Activated CD4-positive, alpha-beta T cell treated with anti-CD3 and anti-CD28 coated beads, Interleukin-2, Interleukin-4, amounts not matched to agents 100 ng/mL and 50 ng/mL, durations not matched to agents 16 hours and 8 hours (primary cell): ENCODE measurements at places on chromosomes 13 and 19.

DNA sequence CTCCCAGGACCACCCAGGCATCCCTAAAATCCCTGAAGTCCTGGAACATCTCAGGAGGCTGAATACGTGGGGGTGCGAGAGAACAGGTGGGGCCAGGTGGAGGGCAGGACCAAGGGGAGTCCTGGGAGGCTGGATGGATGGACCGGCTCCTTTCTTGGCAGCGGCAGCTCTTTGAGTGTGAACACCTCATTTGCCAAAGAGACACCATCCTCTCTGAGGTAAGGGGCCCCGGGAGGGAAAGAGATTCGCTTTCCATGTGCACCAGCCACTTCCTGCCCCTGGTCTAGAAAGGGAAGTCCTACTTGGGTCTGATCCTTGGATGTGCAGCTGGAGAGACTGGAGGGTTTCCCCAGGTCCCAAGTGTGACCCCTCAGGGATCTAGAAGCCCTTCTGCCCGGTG is 16.2 kb downstream of the PTH2 start:
- DNase-seq, result no peak

GRCh38 chr13:114034481-114034891 is 60.6 kb upstream of the C13orf46 start:
- DNase-seq, result no peak

DNA sequence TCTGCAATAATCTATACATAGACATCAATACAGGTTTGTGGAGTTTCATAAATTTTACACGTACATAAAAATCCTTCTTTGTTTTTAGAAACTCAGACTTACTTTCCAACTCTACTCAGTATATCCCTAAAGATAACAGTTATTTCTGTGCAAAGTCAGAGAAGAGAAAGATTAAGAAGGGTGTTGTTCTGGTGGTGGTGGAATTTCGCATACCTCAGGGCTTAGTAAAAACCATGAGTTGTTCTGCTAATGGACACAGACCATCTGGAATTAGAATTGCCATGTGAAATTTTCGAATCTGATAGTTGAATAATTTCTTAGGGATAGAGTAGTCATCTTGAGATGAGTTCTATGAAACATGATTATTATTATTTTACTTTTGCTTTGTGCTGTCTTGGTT is 102.7 kb downstream of the ZAR1L start:
- DNase-seq, result no peak

DNA sequence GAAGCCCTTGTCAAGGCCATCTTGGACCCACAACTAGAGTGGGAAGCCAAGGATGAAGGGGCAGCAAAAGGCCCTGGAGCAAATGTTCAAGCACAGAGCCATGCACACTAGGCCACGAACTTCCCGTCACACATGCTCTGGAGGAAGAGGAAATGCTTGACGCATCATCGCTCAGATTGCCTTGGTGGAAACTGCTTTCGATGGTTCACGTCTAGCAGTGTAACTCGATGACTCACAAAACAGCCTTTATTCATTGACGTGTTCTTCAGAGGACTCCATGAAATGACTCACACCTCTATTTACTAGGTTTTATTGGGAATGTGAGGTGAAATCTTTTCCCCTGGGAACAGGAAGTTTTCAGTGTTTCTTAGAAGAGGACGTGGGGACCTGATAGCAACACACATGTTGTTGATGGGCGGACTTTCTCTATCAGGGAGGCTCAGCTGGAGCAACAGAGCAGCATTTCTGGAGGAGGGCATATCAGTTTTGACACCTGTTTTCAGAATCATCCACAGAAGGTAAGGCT is 79.8 kb upstream of the FLT1 start:
- DNase-seq, result peak; percentile 51

- no peak for DNase-seq
These were observed 49.2 kb downstream of the LATS2 start for GRCh38 chr13:21012211-21012610.

DNA sequence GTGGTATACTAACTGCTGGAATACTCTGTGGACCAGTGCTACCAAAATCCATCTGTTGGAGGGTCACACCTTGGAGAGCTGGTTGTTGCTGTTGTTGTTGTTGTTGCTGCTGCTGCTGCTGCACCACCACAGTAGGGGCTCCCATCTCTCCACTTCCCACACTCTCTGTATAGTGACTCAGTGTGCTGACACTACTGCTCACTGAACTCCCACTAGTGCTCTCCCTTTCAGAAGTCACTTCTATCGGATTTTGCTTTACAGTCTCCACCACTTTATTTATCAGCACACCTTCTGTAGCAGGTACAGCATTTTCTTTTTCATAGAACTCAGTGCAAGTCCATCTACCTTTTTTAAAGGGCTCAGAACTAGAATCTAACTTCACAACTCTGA is 1.7 kb downstream of the TSC22D1 start:
- DNase-seq, result no peak

DNA sequence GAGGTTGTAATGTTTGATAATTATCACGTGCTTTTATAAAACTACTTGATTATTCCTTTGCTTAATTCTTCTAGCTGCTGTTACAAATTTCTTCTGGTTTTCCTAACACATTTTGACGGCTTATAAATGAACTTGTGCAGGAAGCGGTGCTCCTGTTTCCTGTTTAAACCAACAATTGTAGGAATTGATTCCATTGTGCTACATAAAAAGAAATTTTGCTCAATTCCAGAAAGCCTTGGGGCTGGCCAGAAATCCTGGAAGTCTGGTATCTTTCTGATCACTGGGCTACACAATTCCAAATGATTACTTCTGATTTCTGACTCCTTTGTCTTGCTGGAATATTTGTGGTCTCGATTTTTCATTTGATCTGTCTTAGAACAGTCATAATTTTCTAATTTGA is 14.9 kb downstream of the RFC3 start:
- no peak for DNase-seq

GRCh38 chr19:12796146-12797071 is 5.1 kb downstream of the JUNB start:
- peak; percentile 88 for DNase-seq

GRCh38 chr19:10815007-10815536 is 20.9 kb downstream of the TMED1 start:
- no peak for DNase-seq

- DNase-seq, result no peak
These were observed 65.4 kb downstream of the TUBGCP3 start for GRCh38 chr13:112522578-112522977.

DNA sequence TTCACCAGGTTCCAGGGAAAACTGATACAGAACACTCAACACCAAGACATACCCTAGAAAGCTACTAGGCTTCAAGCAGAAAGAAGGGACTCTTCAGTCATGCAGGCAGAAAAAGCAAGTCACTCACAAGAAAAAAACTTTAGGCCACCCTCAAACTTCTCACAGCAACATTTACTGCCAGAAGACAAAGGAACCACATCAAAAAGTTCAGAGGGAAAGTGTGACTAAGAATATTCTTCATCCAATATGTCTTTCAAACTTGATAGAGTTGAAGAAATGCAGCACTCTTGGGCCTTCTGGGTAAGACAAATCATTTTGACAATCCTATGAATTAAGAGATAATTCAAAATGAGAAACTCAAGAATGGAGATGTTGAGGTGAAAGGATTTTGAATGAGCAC is 7.7 kb downstream of the DZIP1 start:
- peak; percentile 20 for DNase-seq

DNA sequence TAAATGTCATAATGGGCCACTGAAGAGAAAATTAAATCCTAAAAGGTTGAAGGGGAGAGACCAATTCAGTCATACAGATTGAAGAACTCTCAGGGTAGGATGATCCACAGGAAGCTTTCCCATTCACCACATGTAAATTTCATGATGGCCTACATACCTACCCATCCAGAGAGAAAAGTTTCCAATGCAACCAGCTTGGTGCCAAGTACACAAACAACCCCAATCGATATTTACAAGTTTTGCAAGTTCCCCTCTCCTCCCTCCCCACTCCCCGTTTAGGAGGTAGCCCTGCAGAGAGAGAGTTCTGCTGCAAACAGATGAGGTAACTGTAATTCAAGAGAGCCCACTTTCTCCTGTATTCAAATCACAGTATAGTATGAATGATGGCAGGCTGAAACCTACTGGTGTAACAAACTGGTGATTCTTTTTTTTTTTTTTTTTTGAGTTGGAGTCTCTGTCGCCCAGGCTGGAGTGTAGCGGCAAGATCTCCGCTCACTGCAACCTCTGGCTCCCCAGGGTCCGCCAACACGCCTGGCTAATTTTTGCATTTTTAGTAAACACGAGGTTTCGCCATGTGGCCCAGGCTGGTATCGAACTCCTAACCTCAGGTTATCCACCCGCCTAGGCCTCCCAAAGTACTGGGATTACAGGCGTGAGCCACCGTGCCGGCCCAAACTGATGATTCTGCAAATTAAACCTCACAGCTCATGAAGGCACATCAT is 14.4 kb downstream of the FOXO1 start:
- DNase-seq, result no peak

GRCh38 chr13:53010374-53011105 is 18.1 kb upstream of the OLFM4 start:
- no peak for DNase-seq

GRCh38 chr13:110797230-110797877 is 83.9 kb downstream of the ING1 start:
- DNase-seq, result no peak

DNA sequence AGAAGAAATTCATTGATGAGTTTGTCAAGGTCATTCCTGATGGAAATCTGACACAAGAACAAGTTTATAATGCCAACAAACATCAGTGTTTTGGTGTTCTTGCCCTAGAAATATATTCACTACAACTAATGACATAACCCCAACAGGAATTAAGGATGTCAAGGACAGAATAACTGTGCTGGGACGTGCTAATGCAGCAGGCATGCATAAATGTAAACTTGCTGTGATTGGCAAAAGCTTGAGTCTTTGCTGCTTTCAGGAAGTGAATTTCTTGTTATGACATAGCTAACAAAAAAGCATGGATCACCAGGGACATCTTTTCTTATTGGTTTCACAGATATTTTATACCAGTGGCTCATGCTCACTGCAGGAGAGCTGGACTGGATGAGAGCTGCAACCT is 144.6 kb downstream of the KCTD12 start:
- DNase-seq, result no peak

DNA sequence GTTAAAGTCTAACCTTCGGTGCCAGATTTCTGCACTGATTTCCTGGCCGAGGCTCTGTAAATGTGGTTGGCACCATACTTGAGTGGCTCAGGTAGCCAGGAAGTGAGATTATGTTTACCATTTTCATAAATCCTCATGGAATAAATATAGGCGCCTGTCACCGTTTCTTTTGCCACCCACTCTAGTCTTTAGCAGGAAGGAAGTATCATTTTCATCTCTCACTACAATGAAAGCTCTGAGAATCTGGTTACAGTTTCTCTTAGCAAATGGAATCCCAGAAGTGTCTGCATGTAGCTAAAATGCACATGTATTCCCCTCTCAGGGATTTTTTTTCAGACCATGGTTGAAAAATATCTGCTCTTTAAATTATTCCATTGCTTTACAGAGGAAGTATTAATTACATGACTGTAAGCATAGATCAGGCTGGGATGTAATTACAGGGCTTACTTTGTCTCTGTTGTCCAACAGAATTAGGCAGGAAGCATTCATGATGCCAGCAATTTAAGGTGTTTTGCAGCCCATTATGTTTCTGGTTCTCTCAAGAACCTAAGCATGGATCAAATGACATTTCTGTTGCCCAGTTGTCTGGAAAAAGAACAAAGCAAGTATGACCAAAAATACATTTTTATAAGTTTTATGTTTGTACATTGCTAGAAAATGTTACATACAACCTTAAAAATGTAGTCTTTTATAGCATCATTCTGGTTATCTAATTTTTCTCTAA is 221.7 kb upstream of the SPRY2 start:
- no peak for DNase-seq

DNA sequence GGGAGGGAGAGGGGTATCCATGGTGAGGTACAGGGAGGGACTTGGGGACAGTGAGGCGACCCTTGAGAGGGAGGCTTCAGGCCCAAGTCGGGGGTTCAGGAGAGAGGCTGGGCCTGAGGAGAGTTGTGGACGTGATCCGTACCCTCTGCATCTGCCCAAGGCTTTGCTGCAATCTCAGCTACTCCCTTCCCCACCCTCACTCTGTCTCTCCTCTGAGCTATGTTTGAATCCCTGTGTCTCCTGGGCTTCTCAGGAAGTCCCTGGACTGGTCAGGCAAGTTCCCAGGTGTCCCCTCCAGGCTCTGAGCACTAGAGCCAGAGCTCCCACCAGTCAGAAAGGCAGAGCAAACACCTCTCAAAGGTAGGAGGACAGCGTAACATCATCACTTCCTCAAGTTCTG is 1.8 kb downstream of the LIN37 start:
- DNase-seq, result no peak

- DNase-seq, result peak; percentile 19
These were observed 12.8 kb upstream of the SELENOW start for GRCh38 chr19:47765523-47766358.

GRCh38 chr19:51808333-51808986 is 13.5 kb downstream of the FPR3 start:
- DNase-seq, result no peak

DNA sequence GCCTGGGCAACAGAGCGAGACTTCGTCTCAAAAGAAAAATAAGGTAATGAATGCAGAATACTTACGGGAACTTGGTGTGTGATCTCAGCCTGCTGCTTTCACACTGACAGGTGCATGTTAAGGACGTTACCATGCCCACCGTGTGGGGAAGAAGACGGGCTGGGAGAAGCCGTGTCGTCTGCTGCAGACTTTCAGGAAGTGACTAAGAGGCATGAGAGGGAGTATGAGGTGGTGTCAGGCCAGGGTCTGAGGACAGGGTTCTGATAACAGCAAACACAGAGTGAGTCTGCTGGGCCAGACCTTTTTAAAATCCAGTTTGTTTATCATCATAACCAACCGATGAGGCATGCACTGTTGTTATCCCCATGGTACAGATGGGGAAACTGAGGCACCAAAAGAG is 13.6 kb upstream of the GALP start:
- peak; percentile 26 for DNase-seq

GRCh38 chr19:18904334-18905057 is 8.5 kb upstream of the CERS1 start:
- no peak for DNase-seq

GRCh38 chr19:55071129-55071502 is 4.6 kb upstream of the EPS8L1 start:
- DNase-seq, result no peak

- no peak for DNase-seq
These were observed 61.0 kb upstream of the RAP2A start for GRCh38 chr13:97372936-97373335.

DNA sequence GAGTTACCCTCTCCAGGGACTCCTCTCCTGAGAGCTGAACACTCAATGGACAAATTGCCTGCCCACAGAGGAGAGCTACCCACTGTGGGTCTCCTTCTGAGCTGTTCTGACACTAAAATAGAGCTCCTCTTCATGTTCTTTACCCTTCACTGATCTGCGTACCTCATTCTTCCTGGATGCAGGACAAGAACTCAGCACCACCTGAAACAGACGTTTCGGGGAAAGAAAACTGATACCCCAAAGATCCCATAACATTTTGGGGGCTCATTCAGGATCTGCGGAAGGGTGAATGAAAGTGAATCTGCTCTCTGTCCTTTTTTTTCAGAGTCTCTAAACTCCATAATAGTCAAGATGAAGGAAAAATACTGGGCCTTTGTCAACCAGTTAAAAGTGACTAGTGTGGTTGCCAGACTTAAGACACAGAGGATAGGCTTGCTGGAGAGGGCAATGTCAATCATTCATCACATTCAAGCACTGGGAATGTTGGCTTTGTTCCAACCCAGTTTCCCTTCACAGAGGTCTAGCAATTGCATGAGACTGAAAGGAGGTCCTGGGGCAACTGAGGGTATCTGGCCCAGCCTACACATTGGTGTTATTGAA is 136.7 kb upstream of the SLITRK6 start:
- no peak for DNase-seq

- no peak for DNase-seq
These were observed 32.8 kb upstream of the NANOS3 start for GRCh38 chr19:13844130-13844631.
